CD4-positive, alpha-beta memory T cell (primary cell): ENCODE measurements at places on chromosomes 5 and 9. TPM values are rescaled to one million over a fixed set of nuclear protein-coding genes. Genes with fewer than 3 reads are reported as not detected.

The SPATA31C1 gene
- not detected for total RNA-seq

The GFPT2 gene
- 0.12 TPM for total RNA-seq

DNA sequence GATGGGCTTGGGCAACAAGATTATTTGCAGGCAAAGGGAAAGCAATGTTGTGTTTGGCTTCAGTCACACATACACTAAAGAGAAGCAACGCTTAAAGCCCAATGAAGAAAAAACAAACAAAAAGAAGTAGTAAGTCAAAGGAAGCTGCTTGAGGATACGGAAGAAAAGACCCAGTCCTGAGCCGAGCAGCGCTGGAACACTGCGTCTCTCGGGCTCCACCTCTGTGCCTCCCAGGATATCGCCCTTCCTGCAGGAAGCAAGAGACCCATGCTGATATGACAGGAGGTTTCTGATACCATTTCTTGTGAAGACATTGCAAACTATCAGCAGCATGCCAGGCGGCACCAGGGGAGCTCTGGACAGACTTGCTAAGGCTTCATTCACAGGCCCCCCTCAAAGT, 9.9 kb downstream of the GNAQ start:
- no peak overlapping the region for H3K27ac ChIP-seq
- peaks cover 54% of the 10 kb centered on the region for H3K4me1 ChIP-seq
- DNase-seq, result no peak
- no peaks in the 10 kb centered on the region for H3K36me3 ChIP-seq
- no peak overlapping the region for H3K4me3 ChIP-seq

DNA sequence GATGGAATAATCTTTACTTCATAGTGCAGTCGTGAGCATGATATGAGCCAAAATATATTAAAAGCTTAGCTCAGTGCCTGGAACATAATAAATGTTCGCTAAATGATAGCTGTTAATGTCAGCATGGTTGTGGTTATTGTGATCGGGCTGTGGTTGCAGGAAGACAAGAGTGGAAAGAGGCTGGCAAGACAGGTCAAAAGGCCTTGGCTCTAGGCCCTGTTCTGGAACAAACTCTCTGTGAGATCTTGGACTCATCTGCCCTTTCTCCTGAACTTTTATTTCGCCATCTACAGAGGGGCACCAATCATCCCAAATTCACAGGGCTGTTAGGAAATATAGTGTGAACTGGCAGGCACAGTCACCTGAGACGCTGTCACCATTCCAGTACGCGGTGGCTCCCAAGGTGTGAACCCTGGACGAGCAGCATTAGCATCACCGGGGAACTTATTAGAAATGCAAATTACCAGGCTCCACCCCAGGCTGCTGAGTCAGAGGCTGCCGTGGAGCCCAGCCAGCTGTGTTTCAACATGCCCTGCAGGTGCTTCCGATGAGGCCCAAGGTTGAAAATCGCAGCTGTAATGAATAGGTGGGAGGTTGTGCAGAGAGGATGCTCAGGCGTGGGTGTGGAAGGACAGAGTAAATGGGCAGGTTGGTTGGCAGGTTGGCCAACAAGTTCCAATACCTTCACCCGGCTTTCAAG, 50.2 kb upstream of the SAP30L start:
- H3K27ac ChIP-seq, result no peak overlapping the region
- no peaks in the 10 kb centered on the region for H3K4me1 ChIP-seq
- H3K4me3 ChIP-seq, result no peak overlapping the region
- no peaks in the 10 kb centered on the region for H3K27me3 ChIP-seq
- H3K36me3 ChIP-seq, result no peaks in the 10 kb centered on the region

- H3K36me3 ChIP-seq, result no peaks in the 10 kb centered on the region
- no peak overlapping the region for H3K4me3 ChIP-seq
- H3K27me3 ChIP-seq, result no peaks in the 10 kb centered on the region
- H3K27ac ChIP-seq, result no peak overlapping the region
Observed at GRCh38 chr9:133934482-133935232, 57.5 kb downstream of the VAV2 start.

DNA sequence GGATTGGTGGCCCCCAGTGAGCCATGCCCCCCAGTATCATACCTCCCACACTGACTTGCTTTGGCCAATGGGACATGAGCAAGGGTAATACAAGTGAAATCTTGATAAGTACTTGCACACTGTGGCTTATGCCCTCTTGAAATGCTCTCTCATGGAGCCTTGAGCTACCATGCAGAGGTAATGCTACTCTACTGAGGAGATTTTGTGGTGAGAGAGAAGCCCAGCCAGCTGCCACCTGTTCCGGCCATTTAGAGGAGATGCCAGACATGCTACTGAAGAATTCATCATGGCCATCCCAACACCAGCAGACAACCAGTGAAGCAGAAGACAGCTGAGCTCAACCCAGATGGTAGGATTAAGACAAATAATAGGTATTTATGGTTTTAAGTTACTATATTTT, 299.5 kb downstream of the MEF2C start:
- no peak overlapping the region for H3K4me3 ChIP-seq
- H3K27me3 ChIP-seq, result no peaks in the 10 kb centered on the region
- H3K36me3 ChIP-seq, result no peaks in the 10 kb centered on the region
- no peaks in the 10 kb centered on the region for H3K4me1 ChIP-seq

- no peak overlapping the region for H3K27ac ChIP-seq
- H3K4me3 ChIP-seq, result no peak overlapping the region
- DNase-seq, result no peak
- H3K36me3 ChIP-seq, result no peaks in the 10 kb centered on the region
- no peaks in the 10 kb centered on the region for H3K4me1 ChIP-seq
Observed at GRCh38 chr9:134522502-134522848, 119.1 kb upstream of the COL5A1 start.

- no peaks in the 10 kb centered on the region for H3K27me3 ChIP-seq
- H3K36me3 ChIP-seq, result no peaks in the 10 kb centered on the region
- no peak for DNase-seq
- H3K27ac ChIP-seq, result no peak overlapping the region
Observed at GRCh38 chr9:108272349-108272899, 583.4 kb downstream of the ACTL7B start.
